Kidney (tissue), 22 donors: ENCODE measurements at places on chromosomes 16 and 17. TPM values are rescaled to one million over a fixed set of nuclear protein-coding genes. Genes with fewer than 3 reads are reported as not detected.
A peak's percentile ranks its signal among the peaks of the same experiment; 100 is the strongest.

DNA sequence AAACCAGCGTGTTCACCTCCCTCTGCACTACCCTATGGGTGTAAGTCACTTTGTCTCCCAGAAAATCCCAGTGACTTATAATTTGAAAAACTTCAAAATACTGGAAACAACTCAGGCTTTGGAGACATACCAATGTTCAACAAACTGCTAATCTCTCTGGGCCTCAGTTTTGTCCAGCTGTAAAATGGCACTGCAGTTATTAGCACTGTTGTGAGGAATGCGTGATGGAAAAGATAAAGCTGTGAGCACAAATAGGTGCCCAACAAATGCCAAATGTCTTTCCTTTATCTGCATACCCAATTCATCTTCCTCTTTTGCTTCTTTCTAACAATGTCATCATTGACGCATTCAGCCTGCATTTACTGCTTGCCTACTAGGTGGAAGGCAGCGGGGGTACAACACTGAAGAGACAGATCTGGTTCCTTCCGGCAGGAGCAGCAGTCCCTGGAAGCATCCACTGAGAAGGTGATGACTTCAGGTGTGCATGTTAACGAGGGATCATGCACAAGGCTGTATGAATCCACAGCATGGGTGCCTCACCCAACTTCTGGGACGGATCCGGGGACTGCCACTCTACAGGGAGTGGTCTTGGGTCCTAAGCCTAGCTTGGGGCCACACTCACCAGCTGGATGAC lies 63.4 kb downstream of the CYTH1 start:
- no peak overlapping the region for H3K4me3 ChIP-seq
- no peaks in the 10 kb centered on the region for H3K4me1 ChIP-seq
- no peaks in the 10 kb centered on the region for H3K36me3 ChIP-seq
- H3K27ac ChIP-seq, result no peak overlapping the region
- no peak for DNase-seq
- H3K27me3 ChIP-seq, result no peaks in the 10 kb centered on the region

GSDMA gene
- 0.47 TPM for total RNA-seq

- peaks cover 2% of the 10 kb centered on the region for H3K4me1 ChIP-seq
- no peaks in the 10 kb centered on the region for H3K27me3 ChIP-seq
- H3K4me3 ChIP-seq, result no peak overlapping the region
- no peak for DNase-seq
- no peaks in the 10 kb centered on the region for H3K36me3 ChIP-seq
- H3K27ac ChIP-seq, result no peak overlapping the region
Observed at GRCh38 chr17:49029801-49030200, 32.6 kb downstream of the IGF2BP1 start.

- H3K36me3 ChIP-seq, result no peaks in the 10 kb centered on the region
- H3K27ac ChIP-seq, result no peak overlapping the region
- H3K27me3 ChIP-seq, result no peaks in the 10 kb centered on the region
- H3K4me3 ChIP-seq, result no peak overlapping the region
- no peak for DNase-seq
Observed at GRCh38 chr17:38540514-38541045, 65.2 kb downstream of the SRCIN1 start.

DNA sequence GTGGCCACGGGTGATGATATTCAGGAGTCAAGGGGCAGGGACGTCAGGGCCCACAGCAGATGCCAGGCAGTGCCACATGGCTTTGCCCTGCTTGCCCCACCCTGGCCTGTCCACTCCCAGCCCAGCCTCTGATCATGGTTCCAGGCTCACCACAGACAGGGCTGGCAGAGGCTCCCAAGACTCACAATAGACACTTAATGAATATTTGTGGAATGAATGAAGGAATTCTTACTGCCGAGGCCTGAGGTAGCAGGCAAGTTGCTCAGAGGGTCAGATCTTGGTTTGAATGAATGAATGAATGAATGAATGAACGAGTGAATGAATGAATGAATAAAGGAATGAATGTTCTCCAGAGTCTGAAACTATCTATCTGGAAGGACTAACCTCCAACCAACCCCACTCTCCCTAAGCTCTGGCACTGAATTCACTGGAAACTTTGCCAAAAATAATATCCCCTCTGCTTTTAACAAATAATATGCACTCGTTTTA lies 60.9 kb downstream of the RAI1 start:
- H3K36me3 ChIP-seq, result no peaks in the 10 kb centered on the region
- no peak overlapping the region for H3K4me3 ChIP-seq
- peaks cover 3% of the 10 kb centered on the region for H3K4me1 ChIP-seq

DNA sequence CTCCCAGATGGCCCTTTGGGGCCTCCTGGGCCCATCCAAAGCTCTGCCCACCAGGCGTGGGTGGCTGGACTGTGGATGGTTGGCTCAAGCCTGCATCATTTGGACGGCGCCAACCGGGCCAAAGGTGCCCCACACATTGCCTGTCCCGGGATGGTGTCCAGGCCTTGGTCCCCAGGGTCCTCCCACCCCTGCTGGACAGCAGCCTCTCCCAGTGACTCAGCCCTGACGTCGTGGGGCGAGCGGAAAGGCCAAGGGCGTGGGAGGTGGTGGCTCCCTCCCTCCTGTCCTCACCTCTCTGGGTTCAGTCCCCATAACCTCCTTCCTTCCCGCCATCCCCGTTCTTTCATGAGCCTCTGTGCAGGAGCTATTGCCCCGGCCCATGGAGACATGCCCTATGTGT lies 42.1 kb upstream of the DLX4 start:
- no peaks in the 10 kb centered on the region for H3K27me3 ChIP-seq
- DNase-seq, result no peak
- H3K27ac ChIP-seq, result no peak overlapping the region
- no peaks in the 10 kb centered on the region for H3K36me3 ChIP-seq

DNA sequence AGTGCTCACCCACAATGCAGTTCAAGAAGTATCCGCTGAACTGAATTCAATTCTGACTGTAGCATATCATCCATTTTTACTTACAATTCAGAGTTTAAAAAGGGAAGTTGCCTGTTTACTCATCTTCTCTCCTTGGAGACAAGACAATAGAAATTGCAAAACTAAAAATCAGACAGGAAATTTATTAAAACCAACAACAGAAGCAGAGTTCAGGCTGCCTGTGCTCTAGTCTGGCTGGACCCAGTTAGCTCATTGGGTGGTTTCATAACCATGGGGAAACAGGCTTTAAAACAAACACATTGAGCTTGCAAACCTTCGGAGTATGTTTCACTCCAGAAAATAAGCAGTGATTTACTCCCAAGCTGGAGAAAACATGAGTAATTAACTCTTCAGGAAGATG lies 321.4 kb downstream of the GRIN2A start:
- DNase-seq, result peak; percentile 13
- H3K27ac ChIP-seq, result no peak overlapping the region
- no peaks in the 10 kb centered on the region for H3K27me3 ChIP-seq
- no peaks in the 10 kb centered on the region for H3K4me1 ChIP-seq
- no peaks in the 10 kb centered on the region for H3K36me3 ChIP-seq

DNA sequence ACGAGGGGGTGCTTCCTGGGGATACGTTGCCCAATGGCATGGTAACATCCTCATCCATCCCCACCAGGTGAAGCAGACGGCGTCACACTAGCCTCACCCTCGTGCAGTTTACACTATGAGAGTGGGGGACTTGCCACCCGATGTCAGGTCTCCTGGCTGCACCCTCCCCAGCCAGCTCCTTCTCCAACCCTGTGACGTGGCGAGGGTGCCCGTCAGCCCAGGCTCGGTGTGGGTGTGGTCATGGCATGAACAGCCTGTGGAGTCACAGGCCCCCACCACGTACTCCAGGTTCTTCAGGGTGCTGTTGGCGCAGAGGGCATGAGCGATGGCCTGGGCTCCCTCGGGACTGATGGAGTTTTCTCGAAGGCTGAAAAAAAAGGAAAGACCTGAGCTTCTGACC lies 28.3 kb downstream of the NLRC3 start:
- H3K27me3 ChIP-seq, result no peaks in the 10 kb centered on the region
- H3K36me3 ChIP-seq, result no peaks in the 10 kb centered on the region
- no peak for DNase-seq
- H3K27ac ChIP-seq, result no peak overlapping the region
- no peaks in the 10 kb centered on the region for H3K4me1 ChIP-seq

DNA sequence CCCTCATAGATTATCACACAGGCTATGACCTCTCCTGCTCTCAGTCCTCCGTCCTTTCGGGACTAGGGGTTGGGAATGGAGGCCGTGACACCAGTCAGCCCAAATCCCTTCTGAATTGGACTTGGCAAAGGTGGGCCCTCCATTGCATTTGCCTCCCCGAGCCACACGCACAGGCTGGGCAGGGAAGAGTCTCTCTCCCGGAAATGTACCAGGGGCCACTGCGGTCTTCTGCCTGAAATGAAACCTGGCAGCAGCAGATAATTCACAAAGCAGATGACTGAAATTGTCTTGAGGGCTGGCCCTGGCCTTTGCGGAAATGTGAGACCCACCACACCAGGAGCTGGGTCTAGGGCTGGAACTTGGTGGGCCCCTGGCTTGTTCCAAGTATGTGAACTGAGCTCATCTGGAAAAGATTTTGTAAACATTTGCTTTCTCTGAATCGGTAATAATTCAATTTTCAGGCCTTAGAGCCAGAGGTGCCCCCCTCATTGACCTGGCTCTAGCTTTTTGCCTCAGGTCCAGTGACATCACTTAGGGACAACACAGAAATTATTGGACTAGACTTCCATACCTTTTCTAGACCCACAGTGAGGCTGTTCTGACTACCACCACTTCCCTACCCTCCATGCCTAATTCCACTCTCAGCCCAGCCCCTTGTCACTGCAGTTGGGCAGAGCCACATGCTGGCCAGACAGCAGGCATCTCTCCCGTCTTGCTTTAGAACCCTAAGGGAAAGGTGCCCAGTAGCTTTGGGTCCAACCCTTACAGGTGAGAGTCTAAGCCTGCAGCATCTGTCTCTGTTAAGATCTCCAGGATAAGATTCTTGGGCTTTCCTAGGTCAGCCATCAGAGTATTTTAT lies 75.2 kb downstream of the CCDC182 start:
- DNase-seq, result no peak
- no peaks in the 10 kb centered on the region for H3K27me3 ChIP-seq
- H3K4me1 ChIP-seq, result no peaks in the 10 kb centered on the region
- no peak overlapping the region for H3K4me3 ChIP-seq
- H3K36me3 ChIP-seq, result peaks cover under 1% of the 10 kb centered on the region
- H3K27ac ChIP-seq, result peak overlapping the region; percentile 23

GRCh38 chr16:69928856-69929400 lies 22.2 kb upstream of the CLEC18A start:
- no peak overlapping the region for H3K27ac ChIP-seq
- H3K4me1 ChIP-seq, result peaks cover 6% of the 10 kb centered on the region
- H3K4me3 ChIP-seq, result no peak overlapping the region
- H3K27me3 ChIP-seq, result no peaks in the 10 kb centered on the region

AIPL1 gene
- not detected for total RNA-seq

SLC25A11 gene
- 60.0 TPM for total RNA-seq
